Suprapubic skin (tissue), 4 donors: ENCODE measurements at places on chromosomes 7 and 10. TPM values are rescaled to one million over a fixed set of nuclear protein-coding genes. Genes with fewer than 3 reads are reported as not detected.
A peak's percentile ranks its signal among the peaks of the same experiment; 100 is the strongest.

PNLIPRP2 gene
- not detected for total RNA-seq

LBX1 gene
- total RNA-seq: not detected

C10orf95 gene
- total RNA-seq: 4.2 TPM

NPTX2 gene
- 8.8 TPM for total RNA-seq

SYT15 gene
- total RNA-seq: 2.3 TPM

NKX1-2 gene
- total RNA-seq: 0.89 TPM

CPXM2 gene
- total RNA-seq: 3.3 TPM

TCAF2 gene
- 3.0 TPM for total RNA-seq

SERPINE1 gene
- 22.9 TPM for total RNA-seq

ZNF488 gene
- total RNA-seq: 3.3 TPM

KCNMA1 gene
- total RNA-seq: 9.3 TPM

GRCh38 chr7:155729847-155730246 is 82.4 kb downstream of the SHH start:
- DNase-seq: no peak

- DNase-seq: no peak
Measured at GRCh38 chr7:13702251-13702650, 287.2 kb downstream of the ETV1 start.

DNA sequence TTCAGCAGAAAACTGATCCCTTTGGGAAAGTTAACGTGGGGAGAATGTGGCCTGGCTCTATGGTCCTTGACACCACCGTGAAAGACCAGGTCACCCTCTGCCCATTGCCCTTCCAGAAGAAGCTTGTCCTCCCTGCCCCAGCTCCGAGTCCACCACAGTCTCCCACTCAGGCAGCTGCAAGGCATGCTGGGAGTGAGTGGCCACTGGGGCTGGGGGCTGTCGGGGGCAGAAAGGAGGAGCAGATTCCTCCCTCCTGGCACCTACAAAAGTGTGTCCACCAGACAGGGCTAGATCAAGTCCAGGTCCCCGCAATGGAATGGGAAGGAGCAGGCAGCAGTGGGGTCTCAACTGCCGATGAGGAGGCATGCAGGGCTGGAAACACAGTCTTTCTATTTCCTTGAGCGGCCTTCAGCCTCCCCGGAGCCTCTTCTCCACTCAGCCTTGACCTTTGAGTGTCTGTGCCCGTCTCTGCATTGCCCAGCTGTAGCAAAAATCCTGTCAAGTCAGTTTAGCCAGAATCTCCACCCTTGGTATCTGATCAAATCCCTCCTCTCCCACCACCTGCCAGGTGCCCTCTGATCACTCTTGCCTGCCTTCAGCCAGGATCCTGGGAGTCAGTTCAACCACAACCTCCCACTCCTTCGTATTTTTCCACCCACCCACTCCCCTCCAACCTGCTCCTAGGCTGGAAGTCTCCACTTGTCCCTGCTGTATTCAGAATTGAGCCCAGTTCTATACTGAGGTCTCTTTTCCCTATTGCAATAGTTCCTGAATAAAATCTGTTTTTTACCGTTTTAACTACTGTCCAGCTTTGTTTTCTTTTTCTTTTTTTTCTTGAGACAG is 6.9 kb upstream of the ZNF316 start:
- DNase-seq: no peak

- DNase-seq: no peak
Measured at GRCh38 chr7:42075418-42075817, 161.6 kb downstream of the GLI3 start.

GRCh38 chr7:77479536-77480088 is 57.5 kb upstream of the PTPN12 start:
- no peak for DNase-seq

DNA sequence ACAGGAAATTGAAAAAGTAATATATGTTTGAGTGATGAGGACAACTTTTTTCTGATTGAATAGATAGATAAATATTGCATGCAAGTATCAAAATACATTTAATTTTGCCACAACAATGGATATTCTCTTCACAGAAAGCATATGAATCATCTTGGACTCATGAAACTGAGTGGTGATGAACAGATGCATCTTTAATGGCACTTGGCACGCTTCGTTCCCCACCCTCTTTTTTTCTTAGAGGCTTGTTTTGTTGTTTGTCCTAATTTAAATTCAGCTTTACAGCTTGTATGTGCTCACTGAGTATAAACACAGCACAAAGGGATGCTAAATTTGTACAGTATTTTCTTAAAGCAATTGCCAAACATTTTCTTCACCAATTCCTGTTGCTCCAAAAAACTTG is 145.0 kb upstream of the YAE1 start:
- no peak for DNase-seq

DNA sequence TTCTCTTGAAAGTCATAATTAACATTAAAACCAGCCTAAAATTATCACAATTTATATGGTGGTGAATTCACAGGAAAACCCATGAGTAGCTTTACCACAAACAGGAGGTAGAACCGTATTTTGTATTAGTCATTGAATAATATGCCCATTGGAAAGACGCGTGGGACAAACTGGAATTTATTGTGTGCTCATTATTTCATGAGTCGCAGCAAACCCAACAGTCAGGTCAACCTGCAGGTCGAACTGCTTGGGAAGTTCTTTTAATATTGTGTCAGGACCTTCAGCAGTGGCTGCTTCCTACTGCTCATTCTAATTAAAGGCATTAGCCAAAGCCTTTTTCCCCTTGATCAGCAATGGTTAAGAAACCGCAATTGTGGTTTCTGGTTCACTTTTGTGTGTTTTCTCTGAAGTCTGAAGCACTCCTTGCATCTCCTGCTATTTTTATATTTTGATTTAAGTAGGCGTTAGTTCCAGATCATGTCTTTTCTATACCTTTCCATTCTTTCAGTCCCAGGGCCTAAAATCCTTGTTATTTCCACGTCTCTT is 100.1 kb downstream of the RAB11FIP2 start:
- DNase-seq: no peak

DNA sequence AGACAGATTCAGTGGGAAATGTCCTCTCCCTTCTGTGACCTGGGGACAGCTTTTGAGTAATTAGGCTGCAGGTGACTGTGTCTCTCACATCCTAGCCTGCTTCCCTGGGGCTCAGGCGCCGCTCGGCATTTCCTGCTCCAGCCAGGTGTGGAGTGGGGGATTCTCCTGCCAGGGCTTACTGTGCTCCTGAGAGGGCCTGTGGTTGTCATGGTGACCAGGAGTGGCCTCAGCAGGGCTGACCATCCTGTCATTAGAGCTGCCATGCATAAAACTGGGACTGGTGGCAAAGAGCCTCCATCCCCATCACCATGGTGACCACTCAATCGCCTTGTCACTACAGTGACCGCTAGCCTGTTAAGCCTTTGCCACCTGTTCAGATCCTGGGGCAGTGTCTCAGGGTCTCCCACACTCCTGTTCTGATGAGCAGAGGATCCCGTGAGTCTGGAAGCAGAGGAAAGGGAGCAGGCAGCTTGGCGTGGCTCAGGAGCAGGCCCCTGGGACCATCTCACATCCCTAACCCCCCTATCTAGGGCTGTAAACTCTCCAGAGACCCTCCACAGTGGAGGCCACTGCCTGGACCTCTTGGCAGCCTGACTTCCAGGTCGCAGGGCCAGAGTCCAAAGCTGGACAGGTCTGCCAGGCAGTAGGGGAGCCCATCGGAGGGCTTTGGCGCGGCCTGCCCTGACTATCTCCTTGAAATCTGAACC is at the start of gene GCK:
Gene GCK, minus strand, starts transcription at position 154 of the 707 bp plus-strand sequence. CDS start 486 bp downstream, outside the sequence.
- DNase-seq: no peak

GRCh38 chr10:70035531-70035930 is 17.1 kb upstream of the MACROH2A2 start:
- no peak for DNase-seq

DNA sequence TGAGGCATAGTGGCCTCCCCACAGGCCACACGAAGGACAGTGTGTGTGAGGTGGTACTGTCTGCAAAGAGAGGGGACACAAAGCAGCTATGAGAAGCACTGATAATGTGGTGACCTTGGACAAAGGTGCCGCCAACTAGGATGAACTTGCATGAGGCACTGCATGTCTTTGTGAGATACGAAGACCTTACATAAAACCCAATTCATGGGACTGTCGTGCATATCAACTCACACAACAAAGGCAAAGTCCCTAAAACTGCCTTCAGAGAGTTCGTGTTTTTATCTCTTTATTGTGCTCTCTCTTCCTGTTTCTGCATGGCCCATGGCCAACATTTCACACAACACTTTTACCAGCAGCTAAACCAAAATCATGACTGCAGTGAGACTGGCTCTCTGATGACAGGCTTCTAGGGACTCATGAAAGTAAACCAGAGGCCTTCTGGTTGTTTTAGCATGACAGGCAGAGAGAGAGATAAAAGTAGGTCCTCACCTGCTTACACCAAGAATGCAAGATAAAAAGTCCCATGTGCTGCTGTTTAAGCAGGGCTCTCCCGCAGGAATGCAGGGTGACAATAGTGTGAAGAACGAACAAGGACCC is 347.8 kb downstream of the ELMO1 start:
- DNase-seq: no peak

DNA sequence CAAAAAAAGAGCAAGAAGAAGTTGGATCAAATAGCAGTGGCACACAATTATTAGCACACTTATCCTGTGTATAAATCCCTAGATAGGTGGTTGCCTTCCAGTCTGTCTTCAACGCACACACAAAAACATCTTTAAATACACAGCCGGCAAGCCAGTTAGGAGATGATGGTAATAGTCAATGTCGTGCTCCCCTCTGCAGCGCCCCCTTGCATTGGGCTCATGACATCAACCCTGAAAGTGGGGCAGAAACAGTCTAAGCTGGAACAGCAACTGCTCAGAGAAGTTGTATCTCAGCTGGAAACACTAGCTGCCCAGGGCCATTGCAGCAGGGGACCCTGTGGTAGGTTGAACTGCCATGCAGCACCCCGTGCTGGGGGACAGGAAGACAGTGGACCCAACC is 179.5 kb upstream of the YAE1 start:
- no peak for DNase-seq

DNA sequence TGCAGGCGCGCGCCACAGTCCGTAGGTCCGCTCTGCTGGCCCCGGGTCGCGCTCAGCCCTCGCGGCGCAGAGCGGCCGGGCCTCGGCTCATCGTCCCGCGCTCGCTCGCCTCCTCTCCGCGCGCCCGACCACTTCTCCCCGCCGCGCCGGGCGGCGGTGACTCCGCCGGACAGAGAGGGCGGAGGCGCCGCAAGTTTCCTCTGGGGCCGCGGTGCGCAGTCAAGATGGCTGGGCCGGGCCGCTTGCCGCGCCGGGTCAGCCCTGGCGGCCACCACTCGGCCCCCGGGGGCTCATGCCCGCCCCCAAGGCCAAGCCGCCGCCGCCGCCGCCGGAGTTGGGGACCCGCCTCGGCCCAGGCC is 441 bp downstream of the FZD8 start:
- no peak for DNase-seq

GRCh38 chr7:148750442-148751355 is 52.0 kb downstream of the CUL1 start:
- DNase-seq: no peak

- no peak for DNase-seq
Measured at GRCh38 chr10:11869219-11869618, 46.1 kb downstream of the PROSER2 start.

- DNase-seq: no peak
Measured at GRCh38 chr10:117830205-117830604, 216.5 kb downstream of the RAB11FIP2 start.

DNA sequence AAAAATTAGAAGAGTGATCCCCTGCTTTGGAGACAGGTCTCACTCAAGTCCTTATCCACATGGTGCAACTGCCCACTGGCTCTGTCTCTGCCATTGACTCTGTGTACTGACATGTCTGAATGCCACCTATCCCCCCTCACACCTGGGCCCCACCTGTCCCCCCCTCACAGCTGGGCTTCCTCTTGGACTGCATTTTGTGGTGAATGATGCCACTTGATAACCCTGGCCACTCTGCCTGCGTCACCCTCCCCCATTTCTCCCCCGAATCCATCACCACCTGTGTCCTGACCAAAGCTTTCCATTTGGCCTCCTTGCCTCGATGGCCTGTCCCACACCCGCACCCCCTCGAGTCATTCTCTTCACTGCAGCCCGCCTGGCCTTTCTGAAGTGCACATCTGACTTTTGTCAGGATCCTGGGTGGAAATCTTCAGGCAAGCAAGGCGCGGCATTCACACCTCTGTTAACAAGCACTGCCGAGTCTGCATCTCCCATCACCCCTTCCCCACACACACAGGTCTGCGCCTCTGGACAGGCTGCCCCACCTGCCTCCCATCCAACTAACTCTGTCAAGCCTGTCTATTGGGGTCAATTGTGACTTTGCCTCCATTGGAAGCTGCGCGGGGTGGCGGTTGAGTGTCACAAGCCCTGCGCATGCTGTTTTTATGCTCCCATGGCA is 175.3 kb upstream of the KLF14 start:
- DNase-seq: no peak

DNA sequence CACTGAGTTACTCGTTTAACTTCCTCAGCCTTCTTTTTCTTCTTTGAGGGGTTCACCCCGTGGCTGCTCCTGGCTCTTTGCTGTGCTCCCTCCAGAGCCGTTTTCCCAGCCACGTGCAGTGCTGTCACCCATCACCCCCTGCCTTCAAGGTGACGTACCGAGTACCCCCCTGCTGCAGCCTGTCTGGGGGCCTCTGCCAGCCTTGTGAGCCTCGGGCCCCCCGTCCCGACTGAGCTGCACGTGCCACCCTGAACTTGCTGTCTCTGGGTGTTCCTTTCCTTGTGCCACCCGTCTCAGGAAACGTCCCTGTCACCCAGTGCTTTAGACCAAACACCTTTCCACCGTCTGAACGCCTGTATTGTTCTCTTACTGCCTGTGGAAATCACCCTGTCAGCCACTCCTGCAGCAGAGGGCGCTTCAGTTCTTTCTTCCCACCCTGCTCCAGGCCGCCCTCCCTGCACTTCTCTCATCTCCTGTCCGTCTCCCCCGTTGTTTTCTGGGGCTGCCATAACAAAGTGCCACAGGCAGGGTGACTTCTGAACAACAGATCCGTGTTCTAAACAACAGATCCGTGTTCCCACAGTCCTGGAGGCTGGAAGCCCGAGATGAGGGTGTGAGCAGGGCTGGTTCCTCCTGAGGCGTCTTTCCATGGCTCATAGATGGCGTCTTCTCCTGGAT is 44.6 kb downstream of the WDR37 start:
- no peak for DNase-seq

GRCh38 chr7:498678-499641 is 20.7 kb downstream of the PDGFA start:
- peak; percentile 43 for DNase-seq

DNA sequence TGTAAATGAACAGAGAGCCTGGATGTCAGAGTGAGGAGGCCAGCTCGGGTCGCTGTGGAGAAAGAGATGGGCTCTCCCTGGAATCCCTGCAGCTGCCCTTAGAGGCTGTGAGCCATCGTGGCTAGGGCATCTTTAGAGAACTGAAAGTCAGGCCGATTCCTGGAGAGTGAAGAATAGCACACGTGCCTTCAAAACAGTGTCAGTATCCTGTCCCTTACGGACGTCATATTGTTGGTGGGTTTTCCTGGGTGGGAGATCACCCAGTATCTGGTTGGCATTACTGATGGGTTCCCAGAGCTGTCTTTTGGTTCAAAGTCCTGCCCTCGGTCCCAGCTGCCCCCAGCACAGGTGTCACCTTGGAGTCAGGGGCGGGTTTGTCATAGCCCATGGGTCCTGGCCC is 25.3 kb downstream of the IKZF1 start:
- DNase-seq: no peak
